ENCODE measurements at places on chromosomes 1 and 21.

DNA sequence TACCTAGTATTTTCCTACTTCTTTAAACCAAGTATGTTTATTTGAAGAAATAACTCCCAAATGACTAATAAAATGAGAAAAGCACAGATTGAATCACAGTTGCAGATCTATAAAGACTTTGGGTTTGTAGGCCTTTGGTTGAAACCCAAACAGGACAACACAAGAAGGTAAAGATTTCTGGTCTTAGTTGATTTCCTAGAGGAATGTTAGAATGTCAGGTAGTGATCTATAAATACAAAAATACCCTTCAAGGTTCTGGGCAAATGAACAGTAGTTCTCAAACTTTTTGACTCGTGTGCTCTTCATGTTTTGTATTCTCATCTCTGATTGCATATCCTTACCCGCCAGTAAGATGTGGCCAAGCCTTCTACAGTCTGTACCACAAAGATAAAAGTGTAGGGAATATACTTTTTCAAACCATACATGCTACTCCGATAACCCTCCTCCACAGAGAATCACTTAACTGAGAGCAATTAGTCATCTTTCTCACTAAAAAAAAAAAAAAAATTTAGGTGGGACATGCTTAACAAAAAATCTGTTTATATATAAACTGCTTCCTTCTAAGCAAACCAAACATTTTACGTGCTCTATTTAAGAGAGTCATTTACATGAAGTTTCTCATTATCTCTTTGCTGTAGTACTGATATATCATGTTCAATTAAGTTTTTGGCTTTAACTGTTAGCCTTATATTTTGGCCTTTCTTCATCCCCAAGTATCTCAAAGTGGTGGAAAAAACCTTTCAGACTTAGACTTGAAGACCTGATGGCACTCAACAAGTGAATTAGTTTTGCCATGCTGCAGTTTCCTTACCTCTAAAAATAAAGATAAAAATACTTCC is 36.0 kb downstream of the CNIH4 start:
- DNase-seq = no peak

GRCh38 chr1:211531194-211532087 is 39.5 kb upstream of the RD3 start:
- DNase-seq = no peak

- DNase-seq = no peak
Measured at GRCh38 chr1:156578055-156578454, 1.5 kb upstream of the TTC24 start.

DNA sequence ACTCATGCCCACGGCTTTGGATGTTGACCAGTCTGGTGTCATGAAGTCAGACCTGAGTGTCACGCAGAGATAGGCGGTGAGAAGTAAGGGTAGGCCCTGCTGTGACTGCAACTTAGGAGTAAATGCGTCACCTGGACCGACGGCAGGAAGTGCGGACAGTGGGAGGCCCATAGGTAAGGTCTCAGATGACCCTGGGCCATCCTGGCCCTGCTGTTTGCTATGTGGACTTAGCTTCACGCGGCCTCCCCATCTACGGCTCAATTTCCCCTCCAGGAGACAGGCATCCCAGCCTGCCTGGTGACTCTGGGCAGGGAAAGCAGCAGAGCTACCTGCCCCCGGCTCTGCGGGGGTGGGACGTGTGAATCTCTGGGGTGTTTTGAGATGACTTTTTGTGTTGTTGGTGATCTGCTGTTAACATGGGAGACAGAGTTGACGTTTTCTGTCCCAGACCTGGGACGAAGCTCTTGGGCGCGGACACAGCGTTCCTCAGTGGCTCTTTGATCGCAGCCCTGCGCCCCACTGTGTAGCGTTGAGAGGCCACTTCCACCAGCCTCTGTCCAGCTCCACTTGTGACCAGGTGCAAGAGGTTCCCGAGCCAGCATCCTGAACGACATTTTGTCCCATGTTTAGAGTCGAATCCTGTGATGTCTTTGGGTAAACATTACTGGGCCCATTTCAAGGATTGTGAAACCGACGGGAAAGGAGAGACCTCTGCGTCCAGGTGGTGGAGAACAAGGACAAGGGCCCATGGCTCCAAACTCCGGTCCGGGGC is 39.9 kb downstream of the CRYAA start:
- DNase-seq = no peak

GRCh38 chr1:115475252-115475651 is 137.2 kb upstream of the NGF start:
- DNase-seq = no peak

GRCh38 chr1:15425521-15425920 is 12.7 kb upstream of the CTRC start:
- DNase-seq = no peak

DNA sequence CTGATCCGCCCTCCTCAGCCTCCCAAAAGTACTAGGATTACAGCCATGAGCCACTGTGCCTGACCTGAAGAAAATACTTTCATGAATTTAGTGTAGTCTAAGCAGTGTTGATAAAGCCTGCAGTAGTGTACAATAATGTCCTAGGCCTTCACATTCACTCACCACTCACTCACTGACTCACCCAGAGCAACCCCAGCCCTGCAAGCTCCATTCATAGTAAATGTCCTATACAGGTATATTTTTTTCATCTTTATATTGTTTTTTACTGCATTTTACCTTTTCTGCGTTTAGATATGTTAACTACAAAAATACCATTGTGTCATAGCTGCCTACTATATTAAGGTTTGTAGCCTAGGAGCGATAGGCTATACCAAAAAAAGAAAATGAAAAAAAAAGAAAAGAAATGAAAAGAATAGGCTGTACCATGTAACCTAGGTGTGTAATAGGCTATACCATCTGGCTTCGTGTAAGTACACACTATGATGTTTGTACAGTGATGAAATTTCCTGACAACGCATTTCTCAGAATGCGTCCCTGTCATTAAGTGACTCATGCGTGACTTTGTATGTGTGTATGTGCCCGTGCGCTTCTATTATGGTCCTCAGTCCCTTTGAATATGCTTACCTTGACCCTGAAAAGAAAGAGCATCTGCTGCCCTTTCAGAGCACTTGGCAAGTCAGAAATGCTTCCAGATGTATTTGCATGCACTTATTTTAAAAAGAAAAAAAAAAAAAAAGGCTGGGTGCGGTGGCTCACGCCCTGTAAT is 9.2 kb upstream of the SLAMF8 start:
- DNase-seq = no peak

- DNase-seq = no peak
Measured at GRCh38 chr1:202067188-202067974, 55.3 kb upstream of the GPR37L1 start.

All from T-helper 17 cell (primary cell).